ENCODE measurements at places on chromosomes 12 and 14.

- DNase-seq, result no peak
Measured at GRCh38 chr14:68785534-68786490, 7.1 kb downstream of the ZFP36L1 start.

GRCh38 chr14:52060080-52060479, 8.8 kb downstream of the NID2 start:
- no peak for DNase-seq

DNA sequence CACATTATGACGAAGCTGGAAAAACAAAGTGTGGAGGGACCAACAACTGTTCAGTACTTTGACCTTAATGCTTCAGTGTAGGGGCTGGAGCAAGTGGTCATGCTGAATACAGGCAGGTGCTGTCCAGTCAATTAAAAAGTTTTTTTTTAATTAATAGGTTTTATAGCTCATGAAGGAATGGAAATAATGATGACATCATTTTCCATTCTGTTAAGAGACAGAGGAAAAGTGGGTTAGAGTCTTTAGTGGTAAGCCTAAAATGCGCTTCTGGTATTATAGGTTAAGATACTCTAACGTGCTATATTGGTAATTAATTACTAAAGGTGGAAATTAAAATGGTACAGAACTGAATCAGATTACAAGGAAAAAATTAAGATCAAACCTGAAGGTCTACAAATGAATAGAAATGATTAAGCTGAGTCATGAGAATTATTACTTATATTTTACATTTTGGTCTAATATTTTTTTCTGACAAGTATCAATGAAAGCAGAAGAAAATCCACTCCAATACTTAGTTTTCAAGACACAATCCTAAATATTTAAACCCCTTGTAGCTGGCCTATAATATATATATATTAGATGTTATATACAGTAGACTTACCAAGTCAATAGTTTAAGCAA, 15.6 kb downstream of the KLHDC2 start:
- DNase-seq, result no peak

DNA sequence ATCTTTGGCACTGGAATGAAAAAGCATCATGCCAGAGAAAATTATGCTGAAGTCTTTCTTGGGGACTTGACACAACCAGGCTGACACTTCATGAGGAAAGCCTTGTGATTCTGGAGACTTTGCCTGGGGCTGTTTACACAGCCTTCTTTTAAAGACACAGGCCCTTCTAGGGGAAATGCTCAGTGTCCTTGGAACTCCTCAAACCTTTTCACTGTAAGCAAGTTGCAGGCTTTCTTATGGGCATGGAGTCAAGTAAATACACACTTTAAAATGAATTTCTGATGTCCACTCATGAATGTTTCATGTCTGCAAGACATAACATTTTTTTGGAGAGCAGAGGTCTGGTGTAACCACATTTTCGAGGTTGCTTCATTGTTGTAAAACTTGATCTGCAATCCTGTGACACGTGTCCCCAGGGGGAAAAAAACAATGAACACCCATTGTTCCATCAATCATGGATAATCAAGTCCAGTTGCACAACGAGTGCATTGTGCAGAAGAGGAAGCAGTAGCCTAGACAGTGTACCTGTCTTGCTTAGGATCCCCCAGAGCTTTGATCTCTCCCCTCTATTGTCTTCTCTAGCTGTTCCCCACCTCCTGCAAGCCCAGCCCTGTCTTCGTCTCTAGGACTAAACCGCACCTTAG, 155.1 kb upstream of the PRICKLE1 start:
- DNase-seq, result no peak

All from neuronal stem cell (in vitro differentiated cells).